ENCODE measurements at places on chromosomes 6 and 20.

DNA sequence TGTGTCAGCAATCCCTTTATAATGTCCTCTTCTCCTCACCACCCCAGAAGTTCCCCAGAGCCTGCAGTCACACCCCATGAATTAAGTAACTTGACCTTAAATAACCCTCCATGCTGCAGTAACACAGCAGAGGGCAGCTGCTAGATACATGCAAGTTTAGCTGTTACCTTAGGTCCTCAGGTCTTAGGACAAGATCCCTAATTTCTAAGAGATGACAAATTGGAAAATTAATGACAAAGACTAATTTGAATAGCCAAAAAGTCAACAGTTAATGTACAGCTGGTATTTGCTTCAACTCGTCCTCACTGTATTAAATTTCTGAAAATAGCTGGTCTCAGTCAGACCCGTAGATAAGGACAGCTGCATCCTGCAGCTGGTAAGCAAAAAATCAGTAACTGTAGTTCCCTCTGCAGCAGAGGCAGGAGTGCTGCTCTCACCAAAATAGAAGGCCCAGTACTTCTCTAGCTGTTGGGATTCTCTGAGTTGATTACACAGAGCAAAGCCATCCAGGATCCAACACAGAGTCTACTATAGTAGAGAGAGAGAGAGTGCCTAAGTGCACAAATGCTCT lies 62.4 kb downstream of the TNFRSF21 start:
- peak; percentile 2 for DNase-seq

GRCh38 chr6:132147530-132148011 lies 196.4 kb upstream of the CCN2 start:
- no peak for DNase-seq

- DNase-seq: no peak
Observed at GRCh38 chr6:130365166-130366106, at the start of gene TMEM200A. TSS of gene TMEM200A (plus strand) at chr6:130366017. CDS start at chr6:130440423, 74,406 bp downstream.

- DNase-seq: no peak
Observed at GRCh38 chr6:15332446-15332845, 86.6 kb downstream of the JARID2 start.

- DNase-seq: no peak
Observed at GRCh38 chr6:71107911-71108420, 151.1 kb upstream of the B3GAT2 start.

- DNase-seq: no peak
Observed at GRCh38 chr6:54646069-54646950, 200.3 kb upstream of the FAM83B start.

DNA sequence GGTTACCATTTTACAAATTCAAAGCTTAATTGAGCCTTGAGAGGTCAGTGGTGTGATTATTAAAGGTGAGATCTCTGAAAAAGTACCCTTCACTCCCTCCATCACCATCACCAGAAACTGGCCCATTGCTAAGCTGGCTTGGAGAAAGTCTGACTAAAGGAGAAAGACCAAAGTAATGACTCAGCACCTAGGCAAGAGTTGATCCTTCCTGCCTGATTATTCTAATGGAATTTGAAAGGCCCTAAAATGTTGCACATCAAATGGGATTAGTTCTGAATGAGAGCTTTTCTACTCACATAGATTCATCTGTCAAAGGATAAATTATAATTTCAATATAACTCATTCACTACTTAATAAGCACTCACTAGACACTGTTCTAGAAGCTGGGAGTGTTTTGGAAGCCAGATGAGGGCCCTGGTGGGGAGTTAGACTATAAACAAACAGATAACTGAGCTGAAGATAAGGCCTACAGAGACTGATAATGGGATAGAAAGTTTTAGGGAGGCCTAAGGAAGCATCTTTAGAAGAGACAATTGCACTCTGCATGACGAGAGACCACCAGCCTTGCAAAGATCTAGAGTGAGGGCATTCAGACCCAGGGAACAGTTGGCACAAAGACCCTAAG lies 366.7 kb downstream of the SYNE1 start:
- DNase-seq: no peak
